Stimulated activated CD8-positive, alpha-beta memory T cell treated with anti-CD3 and anti-CD28 coated beads, Interleukin-2, amount 100 ng/mL, for 1 hour (primary cell): ENCODE measurements at places on chromosomes 12 and 14.

DNA sequence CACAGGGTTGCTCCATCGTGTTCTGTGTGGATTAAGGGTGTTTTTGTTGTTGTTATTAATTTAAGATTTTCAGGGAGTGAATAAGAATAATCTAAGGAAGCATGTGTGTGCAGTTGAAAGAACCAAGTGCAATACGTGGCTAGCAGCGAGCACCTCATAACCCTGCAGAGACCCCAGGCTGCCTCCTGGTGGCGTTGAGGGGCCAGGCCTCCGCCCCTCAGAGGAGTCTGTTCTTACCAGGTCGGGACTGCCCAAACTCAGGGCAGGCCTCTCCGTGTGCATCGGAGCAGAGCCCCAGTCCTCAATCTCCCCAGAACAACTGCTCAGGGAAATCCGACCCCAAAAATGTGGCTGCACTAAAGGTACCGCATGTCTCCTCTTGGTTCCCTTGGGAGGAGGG is 36.8 kb downstream of the IL31 start:
- no peak for DNase-seq

DNA sequence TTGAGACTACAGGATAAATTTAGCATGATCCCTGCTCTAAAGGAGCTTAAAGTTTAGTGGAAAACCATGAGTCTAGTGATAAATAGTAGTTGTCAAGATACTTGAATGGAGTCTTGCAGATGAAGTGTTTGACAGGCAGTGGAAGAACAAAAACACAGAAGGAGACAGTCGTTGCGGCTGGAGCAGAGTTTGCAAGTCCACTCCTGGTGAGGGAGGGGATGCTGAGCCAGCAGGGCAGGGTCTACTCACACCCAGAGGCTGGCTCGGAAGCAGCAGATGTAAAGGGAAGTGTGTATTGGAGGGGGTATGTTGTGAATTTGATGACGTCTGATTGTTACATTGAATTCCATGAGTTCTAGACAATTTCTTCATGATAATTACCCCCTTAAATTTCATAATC is 61.3 kb downstream of the TRAF3 start:
- DNase-seq = no peak

GRCh38 chr12:31820832-31821231 is 92.0 kb upstream of the AMN1 start:
- no peak for DNase-seq

GRCh38 chr12:27610374-27610773 is 85.9 kb upstream of the REP15 start:
- no peak for DNase-seq

- DNase-seq = no peak
Observed at GRCh38 chr12:53740130-53740491, 11.7 kb downstream of the CISTR start.

- no peak for DNase-seq
Observed at GRCh38 chr14:95818581-95818980, 58.1 kb upstream of the TUNAR start.

DNA sequence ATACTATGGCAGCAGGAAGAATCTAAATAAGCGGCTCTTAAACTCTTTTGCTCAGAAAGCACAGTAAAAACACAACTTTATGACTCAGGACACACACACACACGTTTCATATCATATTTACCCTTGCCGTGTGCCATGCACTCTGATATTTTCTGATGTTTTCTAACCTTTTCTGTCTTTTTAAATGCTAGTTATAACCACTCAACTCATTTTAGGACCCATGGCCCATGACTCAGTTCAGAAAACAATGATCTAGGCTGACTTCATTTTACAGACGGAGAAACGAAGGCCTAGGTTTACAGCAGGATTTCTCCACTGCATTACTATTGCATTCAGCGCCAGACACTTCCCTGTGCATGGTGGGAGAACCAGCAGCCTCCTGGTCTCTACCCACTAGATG is 9.1 kb downstream of the VWF start:
- no peak for DNase-seq

- DNase-seq = no peak
Observed at GRCh38 chr14:46053221-46053620, 598.4 kb downstream of the RPL10L start.

- no peak for DNase-seq
Observed at GRCh38 chr12:62933602-62934238, 1.2 kb downstream of the PPM1H start.

GRCh38 chr12:116813271-116814041 is 67.8 kb downstream of the HRK start:
- no peak for DNase-seq

DNA sequence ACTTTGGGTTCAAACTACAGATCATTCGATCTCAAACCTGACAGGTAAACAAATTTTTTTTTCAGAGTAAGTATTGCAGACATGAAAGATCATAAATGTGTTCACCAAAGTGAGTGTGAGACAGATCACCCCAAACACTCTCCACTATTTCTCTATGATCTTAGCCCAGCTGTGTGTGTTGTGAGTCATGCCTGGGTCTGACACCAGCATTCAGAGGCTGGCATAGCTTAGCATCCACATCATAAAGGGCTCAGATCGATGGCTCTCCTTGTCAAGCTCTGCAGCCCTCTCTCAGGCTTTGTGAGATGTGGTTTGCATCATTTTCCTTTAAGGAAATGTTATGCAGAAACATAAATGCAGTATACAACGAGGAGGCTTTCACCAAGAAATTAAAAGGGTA is 164.9 kb downstream of the ETV6 start:
- DNase-seq = no peak

DNA sequence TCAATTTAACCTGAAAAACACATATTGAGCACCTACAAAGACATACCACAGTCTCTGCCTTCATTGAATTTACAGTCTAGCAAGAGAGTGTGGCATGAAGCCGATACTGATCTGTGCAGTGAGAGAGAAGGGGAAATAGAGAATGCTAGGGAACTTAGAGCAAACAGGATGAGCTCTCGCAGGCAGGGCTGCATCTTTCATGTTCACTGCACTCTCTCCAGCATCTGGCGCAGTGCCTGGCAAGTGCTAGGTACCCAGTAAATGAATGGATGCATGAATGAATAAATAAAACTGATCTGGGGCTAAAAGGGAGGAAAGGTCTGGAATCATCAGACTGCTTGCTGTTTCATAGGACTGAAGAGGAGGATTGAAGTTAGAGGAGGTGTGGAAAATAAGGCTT is 256.5 kb upstream of the NPAS3 start:
- no peak for DNase-seq

DNA sequence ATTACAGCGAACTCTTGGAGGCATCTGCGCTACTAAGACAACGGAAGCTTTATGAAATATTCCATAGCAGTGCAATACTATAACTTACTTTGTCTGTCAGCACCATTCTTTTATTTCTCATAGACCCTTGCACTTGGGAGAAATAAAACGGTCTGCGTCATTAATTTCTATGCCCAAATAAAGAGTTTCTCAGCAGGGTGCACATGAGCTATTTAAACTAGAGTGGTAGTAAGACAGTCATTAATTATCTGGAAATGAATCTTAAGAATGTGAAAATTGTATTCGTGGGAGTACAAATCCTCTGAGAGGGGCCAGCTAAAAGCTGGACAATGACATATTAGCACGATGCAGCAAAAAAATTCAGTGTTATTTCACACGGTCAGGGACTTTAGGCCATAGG is 903.4 kb upstream of the FOXG1 start:
- DNase-seq = no peak

- DNase-seq = no peak
Observed at GRCh38 chr14:57866199-57866705, 360 bp upstream of the SLC35F4 start.

DNA sequence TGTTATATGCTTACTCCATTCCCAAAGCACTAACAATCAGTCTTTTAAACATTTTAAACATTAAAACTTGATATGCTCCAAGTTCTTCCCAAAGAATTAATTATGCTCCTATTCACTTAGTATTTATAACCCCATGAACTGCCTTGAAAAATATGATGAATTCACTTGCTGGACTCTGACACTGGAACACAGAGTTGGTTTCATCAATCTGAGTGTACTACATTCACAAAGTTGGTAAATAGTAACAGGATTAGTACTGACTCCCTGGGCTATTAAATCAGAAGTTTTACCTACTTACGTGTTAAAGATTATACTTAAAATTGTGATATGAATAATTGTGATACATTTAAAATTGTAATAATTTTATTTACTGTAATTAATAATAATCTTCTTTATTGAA is 17.3 kb upstream of the MYF6 start:
- no peak for DNase-seq

- no peak for DNase-seq
Observed at GRCh38 chr12:44193281-44193680, 357.4 kb downstream of the TMEM117 start.

- DNase-seq = peak; percentile 69
Observed at GRCh38 chr12:53299454-53300180, at the start of gene MYG1. TSS of gene MYG1 (plus strand) at chr12:53299695. CDS start at chr12:53299738, 43 bp downstream.

GRCh38 chr14:74980398-74980730 is 22.4 kb upstream of the EIF2B2 start:
- DNase-seq = no peak

- DNase-seq = no peak
Observed at GRCh38 chr12:116244001-116244400, 33.5 kb downstream of the MED13L start.

- DNase-seq = no peak
Observed at GRCh38 chr14:54446161-54446693, 5.1 kb upstream of the CNIH1 start.

DNA sequence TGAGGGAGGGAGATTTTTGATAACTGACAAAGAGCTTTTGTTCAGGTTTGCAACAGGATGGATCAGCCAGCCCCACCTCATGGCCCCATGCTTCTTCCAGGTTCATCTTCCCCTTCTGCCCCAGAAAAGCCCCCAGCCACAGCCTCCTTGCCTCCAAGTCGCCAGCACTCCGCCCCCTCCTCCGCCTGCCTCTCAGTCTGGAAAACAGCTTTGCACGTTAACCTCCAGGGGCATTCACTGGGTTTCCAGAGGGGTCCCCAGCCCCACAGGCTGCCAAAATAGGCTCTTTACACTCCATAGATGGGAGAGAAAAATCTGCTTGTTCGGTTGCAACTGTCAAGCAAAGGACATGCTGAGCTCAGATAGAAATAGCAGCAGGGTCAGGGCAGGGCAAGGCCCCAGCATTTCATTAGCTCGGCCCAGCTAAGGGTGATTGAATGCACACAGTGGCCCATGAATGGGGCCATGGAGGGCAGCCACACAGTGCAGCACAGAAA is 253.6 kb downstream of the ZFP36L1 start:
- DNase-seq = no peak

DNA sequence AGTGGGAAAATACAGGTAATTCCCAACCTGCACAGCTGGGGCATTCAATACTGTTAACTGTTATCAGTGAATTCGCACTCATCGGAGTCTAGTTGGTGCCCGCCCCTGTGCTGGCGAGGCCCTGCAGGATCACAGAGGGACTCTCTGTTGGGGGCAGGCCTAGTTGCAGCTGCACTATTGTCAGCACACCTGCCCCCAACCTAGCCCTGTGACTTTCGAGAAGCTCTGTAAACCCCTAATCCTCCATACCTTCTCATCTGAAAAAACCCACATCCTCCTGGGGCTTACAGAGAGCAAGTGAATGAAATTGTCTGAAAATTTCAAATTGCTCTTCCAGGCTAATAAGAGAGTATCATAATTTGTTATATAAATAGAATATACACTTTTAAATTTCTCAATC is 132.2 kb upstream of the NUDT4 start:
- peak; percentile 10 for DNase-seq

DNA sequence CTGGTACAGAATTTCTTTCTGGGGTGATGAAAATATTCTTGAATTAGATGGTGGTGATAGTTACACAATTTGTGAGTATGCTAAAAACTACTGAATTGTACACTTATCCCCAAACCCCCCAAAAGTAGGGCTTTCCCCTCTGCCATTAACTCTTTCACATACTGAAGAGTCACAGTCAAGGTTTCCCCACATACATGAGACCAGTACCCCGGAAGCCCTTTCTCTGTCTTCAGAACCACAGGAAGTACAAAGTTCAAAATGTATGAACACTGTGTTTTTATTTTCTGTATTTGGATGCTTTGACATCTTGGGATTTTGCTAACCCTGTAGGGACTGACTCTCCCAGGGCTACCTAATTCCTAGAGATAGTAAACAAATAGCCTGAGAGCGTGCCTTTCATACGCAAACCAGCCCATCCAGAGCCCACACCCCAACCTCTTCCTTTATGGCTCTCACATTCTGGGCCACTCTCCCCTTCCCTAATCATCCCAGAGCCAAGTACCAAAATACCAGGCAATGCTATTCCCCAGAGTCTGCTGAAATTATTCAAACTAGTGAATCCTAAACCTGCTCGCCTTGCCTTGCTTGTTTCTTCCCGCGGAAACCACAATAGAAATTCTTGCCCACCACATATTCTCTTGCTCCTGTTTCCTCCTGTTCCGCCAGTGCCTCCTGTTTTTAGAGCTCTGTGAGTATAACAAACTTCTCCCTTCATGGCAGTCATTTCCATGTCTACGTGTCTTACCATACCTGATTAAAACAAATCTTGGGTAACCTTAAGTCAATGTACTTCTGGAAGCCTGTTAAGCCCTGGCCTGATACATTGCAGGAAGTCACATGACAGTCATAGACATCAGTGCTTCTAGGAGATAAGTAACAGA is 524.8 kb downstream of the FUT8 start:
- no peak for DNase-seq

DNA sequence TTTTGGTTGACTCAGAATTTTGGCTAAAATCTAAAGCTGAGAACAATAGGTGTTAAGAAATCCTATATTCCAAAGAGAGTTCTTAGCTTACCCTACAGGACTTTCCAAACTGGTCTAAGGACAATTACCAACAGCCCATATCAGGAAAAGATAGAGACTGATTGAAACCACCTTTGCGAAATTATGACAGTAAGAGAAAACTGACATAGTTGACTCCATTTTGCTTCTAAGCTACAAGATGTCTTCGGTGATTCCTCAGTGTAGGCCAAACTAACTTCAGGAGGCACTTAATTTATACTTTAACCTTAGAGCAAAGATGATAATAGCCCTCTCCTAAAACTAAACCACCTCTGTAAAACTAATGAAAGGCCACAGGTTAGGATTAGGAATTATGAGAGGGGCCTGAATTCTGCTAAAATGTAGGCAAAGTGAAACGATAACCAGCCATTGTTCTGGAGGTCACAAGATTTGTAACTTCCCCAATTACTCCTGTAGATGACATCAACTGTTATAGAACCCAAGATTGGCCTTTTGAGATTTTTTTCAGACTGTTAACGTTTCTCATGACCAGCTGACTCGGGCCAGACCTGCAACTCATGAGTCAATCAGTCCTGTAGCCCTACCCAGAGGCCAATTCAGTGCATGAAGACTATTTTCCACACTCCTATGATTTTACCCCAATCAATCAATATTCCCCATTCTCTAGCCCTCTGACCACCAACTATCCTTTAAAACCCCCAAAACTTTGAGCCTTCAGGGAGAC is 43.0 kb downstream of the KLRG1 start:
- no peak for DNase-seq

- DNase-seq = no peak
Observed at GRCh38 chr14:96501217-96501739, 904 bp upstream of the PAPOLA start.
